Glomerular endothelial cell (primary cell): ENCODE measurements at places on chromosomes 2 and 18. TPM values are rescaled to one million over a fixed set of nuclear protein-coding genes. Genes with fewer than 3 reads are reported as not detected.

DNA sequence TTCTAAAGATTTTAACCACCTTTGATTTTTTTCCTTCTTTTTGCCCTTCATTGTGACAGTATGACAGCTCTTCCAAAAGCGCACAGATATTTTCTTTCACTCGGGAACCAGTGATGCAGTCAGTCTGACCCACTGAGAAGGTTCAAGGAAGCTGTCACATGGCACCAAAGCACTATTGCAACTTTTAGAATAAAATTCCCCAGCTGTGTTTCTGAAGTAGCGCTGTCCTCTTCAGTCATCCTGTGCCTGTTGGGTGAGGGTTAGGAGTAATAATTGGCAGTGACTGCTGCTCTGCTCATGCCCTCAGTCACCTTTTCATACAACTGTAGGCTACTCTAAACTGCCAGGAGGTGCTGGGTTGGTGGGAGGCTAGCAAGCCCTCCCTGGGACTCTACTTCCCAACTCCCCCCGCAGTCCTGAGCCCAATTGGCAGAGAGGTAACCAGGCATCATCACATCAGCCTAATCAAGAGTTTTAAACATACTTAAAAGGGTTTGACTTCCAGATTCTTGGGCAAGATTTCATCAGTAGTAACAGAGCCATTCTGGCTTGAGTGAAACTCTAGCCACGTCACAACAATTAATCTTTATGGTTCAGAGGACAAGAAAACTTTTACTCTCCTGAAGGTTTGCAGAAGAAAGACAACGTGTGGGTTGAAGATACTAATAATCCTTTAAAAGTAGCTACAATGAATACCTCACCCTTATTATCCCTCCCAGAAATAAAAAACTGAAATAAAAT lies 473.3 kb downstream of the FBXO15 start:
- DNase-seq = no peak

GRCh38 chr2:36376319-36376765 lies 20.8 kb downstream of the CRIM1 start:
- no peak for DNase-seq

- DNase-seq = no peak
Observed at GRCh38 chr2:137800386-137800785, 163.9 kb upstream of the HNMT start.

DNA sequence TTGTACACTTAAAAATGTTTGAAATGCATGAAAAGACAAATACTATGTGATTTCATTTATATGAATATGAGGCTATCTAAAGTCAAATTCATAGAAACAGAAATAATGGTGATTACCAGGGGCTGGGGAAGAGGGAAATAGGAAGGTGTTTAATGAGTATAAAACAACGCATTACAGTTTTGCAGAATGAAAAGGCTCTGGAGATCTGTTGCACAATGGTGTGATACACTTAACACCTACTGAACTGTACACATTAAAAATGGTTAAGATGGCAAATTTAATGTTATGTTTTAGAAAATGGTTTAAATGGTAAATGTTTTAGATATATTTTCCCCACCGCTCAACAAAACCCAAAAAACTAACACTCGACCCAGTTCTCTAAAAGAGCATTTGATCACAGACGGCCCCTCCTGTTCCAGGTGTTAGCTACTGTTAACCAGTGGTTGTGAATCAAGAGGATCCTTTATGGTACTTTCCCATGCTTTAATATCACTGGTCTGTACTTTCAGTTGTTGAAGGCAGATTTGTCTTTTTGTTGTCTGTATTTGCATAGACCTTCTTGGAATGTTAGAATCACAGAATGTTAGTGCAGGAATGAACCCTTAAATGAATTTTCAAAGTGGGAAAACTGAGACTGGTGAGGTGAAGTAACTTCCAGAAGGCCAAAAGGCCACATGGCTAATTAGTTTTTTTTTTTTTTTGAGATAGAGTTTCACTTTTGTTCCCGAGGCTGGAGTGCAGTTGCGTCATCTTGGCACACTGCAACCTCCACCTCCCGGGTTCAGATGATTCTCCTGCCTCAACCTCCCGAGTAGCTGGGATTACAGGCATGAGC lies 10.2 kb downstream of the RAB10 start:
- DNase-seq = no peak

GRCh38 chr2:175792881-175793280 lies 209.2 kb downstream of the LNPK start:
- DNase-seq = no peak

- no peak for DNase-seq
Observed at GRCh38 chr2:206863196-206863595, 76.1 kb upstream of the CPO start.

- peak; percentile 95 for DNase-seq
Observed at GRCh38 chr2:190469771-190470170, 61.6 kb downstream of the MFSD6 start.

GRCh38 chr2:46315103-46315890 lies 18.1 kb downstream of the EPAS1 start:
- DNase-seq = peak; percentile 84

GRCh38 chr2:239014458-239015217 lies 166.8 kb downstream of the TWIST2 start:
- no peak for DNase-seq

GRCh38 chr18:46338766-46339165 lies 234.6 kb downstream of the HAUS1 start:
- DNase-seq = no peak

GRCh38 chr2:19351899-19352697 lies 6.3 kb downstream of the OSR1 start:
- DNase-seq = no peak

GRCh38 chr2:198498516-198498915 lies 694.1 kb downstream of the PLCL1 start:
- no peak for DNase-seq

DNA sequence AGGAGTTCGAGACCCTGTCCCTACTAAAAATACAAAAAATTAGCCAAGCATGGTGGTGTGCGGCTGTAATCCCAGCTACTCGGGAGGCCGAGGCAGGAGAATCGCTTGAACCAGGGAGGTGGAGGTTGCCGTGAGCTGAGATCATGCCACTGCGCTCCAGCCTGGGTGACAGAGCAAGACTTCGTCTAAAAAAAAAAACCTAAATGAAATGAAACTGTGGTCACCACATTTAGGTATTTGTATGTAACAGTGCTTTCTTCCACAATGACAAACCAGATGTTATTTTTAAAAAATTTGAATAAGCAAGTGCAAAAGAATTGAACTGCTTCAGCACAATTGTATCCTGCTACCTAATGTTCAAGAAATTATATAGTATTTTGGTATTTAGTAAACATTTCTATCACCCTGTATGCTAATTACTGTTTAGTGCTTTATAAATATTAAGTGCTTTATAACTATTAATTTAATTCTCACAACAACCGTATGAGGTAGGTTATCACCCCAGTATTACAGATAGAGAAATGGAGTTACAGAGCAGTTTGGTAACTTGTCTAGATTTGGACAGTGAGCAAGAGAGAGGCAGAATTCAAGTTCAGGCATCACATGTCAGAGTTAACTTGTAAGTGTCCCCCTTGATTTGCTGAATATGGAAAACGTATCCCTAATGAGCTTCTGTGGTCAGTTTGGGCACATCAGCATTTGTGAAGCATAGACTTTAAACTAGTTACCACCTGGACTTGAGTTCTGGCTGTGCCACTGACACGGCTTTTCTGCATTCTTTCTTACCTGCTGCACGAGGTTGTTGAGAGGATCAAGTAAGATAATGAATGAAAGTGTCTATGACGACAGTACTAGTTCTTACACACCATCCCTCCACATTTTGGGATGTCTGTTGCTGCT lies 14.4 kb downstream of the PHLPP1 start:
- DNase-seq = no peak

- DNase-seq = peak; percentile 75
Observed at GRCh38 chr2:73823916-73824523, 4.7 kb upstream of the STAMBP start.

GRCh38 chr18:77866351-77866750 lies 616.7 kb downstream of the GALR1 start:
- DNase-seq = no peak

- no peak for DNase-seq
Observed at GRCh38 chr2:113178891-113179290, 5.1 kb downstream of the PSD4 start.

GRCh38 chr18:27144672-27145071 lies 40.4 kb downstream of the CHST9 start:
- DNase-seq = no peak

MTCL1 gene
- total RNA-seq = 16.3 and 25.6 TPM in 2 replicates

PRKRA gene
- total RNA-seq = 23.6 and 35.5 TPM in 2 replicates

TRIP12 gene
- total RNA-seq = 126 and 215 TPM in 2 replicates

LONRF2 gene
- total RNA-seq = under 0.01 and 0.19 TPM in 2 replicates

KIAA2012 gene
- total RNA-seq = not detected in 2 replicates
